ENCODE measurements at places on chromosomes 6 and 20.
A peak's percentile ranks its signal among the peaks of the same experiment; 100 is the strongest.

GRCh38 chr6:20203561-20204511 lies 8.4 kb downstream of the MBOAT1 start:
- H3K27me3 ChIP-seq: no peaks in the 10 kb centered on the region
- no peak for DNase-seq
- peaks cover 24% of the 10 kb centered on the region for H3K36me3 ChIP-seq
- H3K27ac ChIP-seq: peak overlapping the region; percentile 55

GRCh38 chr6:96499781-96500180 lies 21.8 kb upstream of the UFL1 start:
- H3K27ac ChIP-seq: peak overlapping the region; percentile 78
- H3K4me3 ChIP-seq: no peak overlapping the region
- H3K36me3 ChIP-seq: peaks cover 17% of the 10 kb centered on the region
- peak; percentile 76 for DNase-seq

DNA sequence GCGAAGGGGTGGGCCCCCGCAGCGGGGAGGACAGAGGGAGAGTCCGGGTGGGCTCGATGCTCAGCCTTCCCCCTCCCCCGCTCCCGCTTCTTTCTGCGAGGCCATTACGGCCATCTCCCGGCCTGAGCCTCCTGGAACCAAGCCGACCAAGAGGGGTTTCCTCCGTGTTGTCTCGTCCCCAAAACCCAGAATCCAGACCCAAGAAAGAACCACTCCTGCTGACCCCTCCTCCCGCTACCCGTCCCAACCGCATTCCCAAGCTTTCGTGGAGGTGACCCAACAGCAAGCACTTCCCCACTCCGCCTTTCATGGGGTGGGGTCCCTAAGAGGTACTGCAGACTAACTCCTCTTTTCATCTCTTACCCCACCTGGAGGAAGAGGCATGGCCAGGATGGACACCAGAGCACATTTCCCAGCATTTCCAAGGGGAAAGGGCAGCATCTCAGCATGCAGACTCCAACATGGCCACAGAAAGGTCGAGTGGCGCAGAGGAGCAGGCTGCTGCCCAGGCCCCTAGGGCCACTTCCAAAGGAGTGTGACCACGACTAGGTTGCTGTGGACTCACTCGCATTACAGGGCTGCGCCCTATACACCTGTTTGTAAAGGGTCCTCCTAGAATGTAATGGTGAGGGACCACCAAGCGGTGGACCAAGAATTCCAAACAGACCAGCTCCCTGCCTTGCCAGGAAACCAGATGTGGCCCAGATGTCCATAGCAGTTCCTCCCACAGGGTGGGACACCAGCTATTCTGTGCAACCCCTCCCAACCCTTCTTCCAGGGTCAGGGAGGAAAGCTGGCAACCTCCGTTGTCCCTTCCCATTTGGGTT lies 53.4 kb downstream of the MRPL14 start:
- H3K27ac ChIP-seq: peak overlapping the region; percentile 80
- peaks cover 21% of the 10 kb centered on the region for H3K4me1 ChIP-seq
- peak overlapping the region; percentile 87 for H3K4me3 ChIP-seq
- peaks cover 16% of the 10 kb centered on the region for H3K27me3 ChIP-seq
- no peak for DNase-seq
- no peaks in the 10 kb centered on the region for H3K36me3 ChIP-seq

GRCh38 chr20:31485450-31486339 lies 10.6 kb downstream of the REM1 start:
- H3K36me3 ChIP-seq: no peaks in the 10 kb centered on the region
- H3K27ac ChIP-seq: no peak overlapping the region
- H3K27me3 ChIP-seq: peaks cover 32% of the 10 kb centered on the region
- no peak overlapping the region for H3K4me3 ChIP-seq
- no peak for DNase-seq

- no peak overlapping the region for H3K27ac ChIP-seq
- no peaks in the 10 kb centered on the region for H3K36me3 ChIP-seq
- H3K4me1 ChIP-seq: no peaks in the 10 kb centered on the region
- no peak overlapping the region for H3K4me3 ChIP-seq
- peaks cover 20% of the 10 kb centered on the region for H3K27me3 ChIP-seq
These were observed 42.0 kb downstream of the BCAS1 start for GRCh38 chr20:54028276-54029011.

GRCh38 chr6:78598966-78599365 lies 268.4 kb upstream of the IRAK1BP1 start:
- H3K27ac ChIP-seq: no peak overlapping the region
- DNase-seq: no peak
- H3K36me3 ChIP-seq: no peaks in the 10 kb centered on the region
- no peak overlapping the region for H3K4me3 ChIP-seq

- peaks cover 5% of the 10 kb centered on the region for H3K36me3 ChIP-seq
- H3K4me1 ChIP-seq: peaks cover 21% of the 10 kb centered on the region
- no peak overlapping the region for H3K27ac ChIP-seq
- no peak for DNase-seq
- no peak overlapping the region for H3K4me3 ChIP-seq
These were observed 48.3 kb downstream of the ZDHHC14 start for GRCh38 chr6:157429248-157429647.

GRCh38 chr6:98769546-98769945 lies 64.8 kb upstream of the POU3F2 start:
- no peaks in the 10 kb centered on the region for H3K4me1 ChIP-seq
- no peak overlapping the region for H3K27ac ChIP-seq
- H3K4me3 ChIP-seq: no peak overlapping the region
- DNase-seq: no peak
- no peaks in the 10 kb centered on the region for H3K36me3 ChIP-seq

GRCh38 chr20:8368670-8369069 lies 236.6 kb downstream of the PLCB1 start:
- DNase-seq: no peak
- H3K4me3 ChIP-seq: no peak overlapping the region
- no peaks in the 10 kb centered on the region for H3K36me3 ChIP-seq
- H3K27ac ChIP-seq: no peak overlapping the region
- H3K27me3 ChIP-seq: no peaks in the 10 kb centered on the region
- peaks cover 5% of the 10 kb centered on the region for H3K4me1 ChIP-seq

DNA sequence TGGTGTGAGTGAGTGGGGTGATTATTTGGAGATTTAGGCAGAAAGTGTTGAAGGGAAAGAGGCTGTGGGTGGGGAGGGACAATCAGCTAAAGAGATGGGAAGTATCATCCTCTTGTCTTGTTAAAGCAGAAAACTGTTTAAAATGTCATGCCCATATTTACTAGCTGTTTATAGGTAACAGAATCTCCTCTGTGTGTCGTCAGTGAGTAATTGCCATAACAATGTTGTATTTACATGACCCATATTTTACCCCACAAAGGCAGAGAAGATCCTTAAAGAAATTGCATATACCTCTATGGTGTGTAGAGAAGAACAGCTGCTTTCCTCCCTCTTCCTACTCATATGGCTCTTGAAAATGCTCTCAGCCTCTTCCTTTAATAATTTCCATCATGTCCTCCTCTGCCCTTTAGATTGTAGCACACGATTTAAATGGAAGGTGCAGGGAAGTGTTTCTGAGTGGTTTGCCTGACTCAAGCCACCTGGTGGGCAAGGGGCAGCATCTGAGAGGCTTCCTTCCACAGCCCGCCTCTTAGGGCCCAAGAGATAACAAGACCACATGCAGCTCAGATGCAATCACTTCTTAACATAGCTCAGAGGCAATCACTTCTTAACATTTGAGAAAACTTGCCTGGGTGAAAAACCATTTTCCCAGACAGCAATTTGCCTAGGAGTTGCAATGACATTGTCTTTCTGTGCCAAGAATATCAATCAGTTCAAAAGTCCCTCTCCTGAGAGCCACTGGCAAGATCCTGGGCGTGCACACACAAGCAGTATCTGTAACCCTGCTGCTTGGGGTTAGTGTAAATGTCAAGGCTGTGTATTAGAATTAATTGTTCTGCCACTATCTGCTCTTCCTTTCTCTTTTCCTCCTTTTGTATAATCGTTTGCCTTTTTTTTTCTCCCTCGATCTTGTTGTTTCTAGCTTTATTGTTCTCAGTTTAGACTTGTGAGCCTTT lies 44.1 kb upstream of the EDN1 start:
- peaks cover 10% of the 10 kb centered on the region for H3K27me3 ChIP-seq
- no peak overlapping the region for H3K27ac ChIP-seq
- no peak for DNase-seq

DNA sequence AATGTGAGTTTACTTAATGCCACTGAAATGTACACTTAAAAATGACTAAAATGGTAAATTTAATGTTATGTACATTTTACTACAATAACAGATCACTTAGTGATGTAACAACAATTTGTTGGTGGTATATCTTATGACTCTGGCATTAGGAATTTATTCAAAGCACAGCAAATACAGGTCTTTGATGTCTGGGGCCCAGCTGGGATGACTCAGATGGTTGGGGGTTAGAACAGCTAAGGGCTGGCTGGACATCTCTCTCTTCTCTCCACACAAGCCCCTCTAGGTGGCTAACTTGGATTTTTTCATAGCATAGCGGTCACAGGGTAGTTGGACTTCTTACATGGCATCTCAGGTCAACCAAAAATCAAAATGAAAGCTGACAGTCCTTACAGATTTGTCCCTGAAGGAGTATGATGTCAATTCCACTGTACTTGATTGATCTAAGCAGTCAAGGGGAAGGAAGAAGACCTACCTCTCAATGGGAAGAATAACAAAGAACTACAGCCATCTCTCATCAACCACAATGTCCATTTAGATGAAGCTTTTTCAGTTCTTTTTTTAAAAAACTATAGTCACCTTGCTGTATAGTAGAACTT lies 37.5 kb upstream of the LCA5 start:
- H3K4me3 ChIP-seq: no peak overlapping the region
- DNase-seq: no peak
- H3K4me1 ChIP-seq: no peaks in the 10 kb centered on the region
- no peak overlapping the region for H3K27ac ChIP-seq

DNA sequence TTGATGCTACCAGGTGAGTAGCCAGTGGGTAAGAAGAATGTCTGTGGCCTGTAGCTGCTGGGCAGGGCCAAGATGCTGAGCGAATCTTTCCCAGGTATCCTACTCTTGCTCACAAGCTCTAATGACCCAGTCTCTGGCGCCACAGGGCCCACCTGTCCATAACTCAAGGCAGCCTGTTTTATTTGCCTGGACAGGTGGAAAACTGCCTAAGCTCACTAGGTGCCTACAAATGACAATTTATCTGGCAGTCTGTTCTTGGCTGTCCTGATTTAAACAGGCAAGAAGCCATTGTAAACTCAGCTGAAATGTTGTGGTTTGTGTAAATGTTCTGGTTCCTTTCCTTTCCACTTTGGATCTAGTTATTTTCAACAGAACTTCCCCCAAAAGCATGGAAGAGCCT lies 113.3 kb downstream of the TCP11 start:
- H3K27me3 ChIP-seq: no peaks in the 10 kb centered on the region
- no peak for DNase-seq
- H3K36me3 ChIP-seq: no peaks in the 10 kb centered on the region
- no peaks in the 10 kb centered on the region for H3K4me1 ChIP-seq
- no peak overlapping the region for H3K27ac ChIP-seq

DNA sequence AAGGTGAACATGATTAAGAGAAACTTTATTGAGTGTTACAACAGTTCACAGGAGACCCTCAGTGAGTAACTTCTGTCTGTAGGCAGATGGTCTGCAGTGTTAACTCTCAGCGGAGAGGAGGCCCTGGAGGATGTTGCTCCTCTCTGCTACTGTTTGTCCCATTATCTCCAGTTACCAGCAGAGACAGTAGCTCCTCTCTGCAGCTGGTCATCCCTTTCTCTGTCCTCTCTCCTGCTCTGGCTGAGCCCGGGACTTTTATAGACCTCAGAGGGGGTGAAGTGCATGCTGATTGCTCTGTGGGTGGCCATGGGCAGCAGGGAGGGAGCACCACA lies 5.7 kb downstream of the GTSF1L start:
- H3K27me3 ChIP-seq: no peaks in the 10 kb centered on the region
- H3K27ac ChIP-seq: no peak overlapping the region
- DNase-seq: no peak
- H3K36me3 ChIP-seq: peaks cover 12% of the 10 kb centered on the region

- H3K4me3 ChIP-seq: peak overlapping the region; percentile 71
- peaks cover 54% of the 10 kb centered on the region for H3K36me3 ChIP-seq
- H3K27me3 ChIP-seq: no peaks in the 10 kb centered on the region
- peak overlapping the region; percentile 95 for H3K27ac ChIP-seq
These were observed 115.9 kb downstream of the FYN start for GRCh38 chr6:111757342-111757741.

- H3K4me3 ChIP-seq: no peak overlapping the region
- no peak for DNase-seq
These were observed 131.0 kb upstream of the PHACTR1 start for GRCh38 chr6:12585497-12585958.

- no peak for DNase-seq
- H3K4me3 ChIP-seq: peak overlapping the region; percentile 4
- H3K27me3 ChIP-seq: peaks cover 54% of the 10 kb centered on the region
- no peak overlapping the region for H3K27ac ChIP-seq
These were observed 1.3 kb downstream of the SULF2 start for GRCh38 chr20:47783828-47784598.

GRCh38 chr6:125930765-125931418 lies 25.7 kb upstream of the HINT3 start:
- peaks cover 44% of the 10 kb centered on the region for H3K36me3 ChIP-seq
- DNase-seq: no peak
- peaks cover 15% of the 10 kb centered on the region for H3K4me1 ChIP-seq
- H3K27me3 ChIP-seq: no peaks in the 10 kb centered on the region

GRCh38 chr6:33966536-33966935 lies 162.7 kb upstream of the MLN start:
- DNase-seq: no peak
- peaks cover 41% of the 10 kb centered on the region for H3K27me3 ChIP-seq
- no peak overlapping the region for H3K4me3 ChIP-seq
- H3K4me1 ChIP-seq: no peaks in the 10 kb centered on the region
- no peak overlapping the region for H3K27ac ChIP-seq
- H3K36me3 ChIP-seq: no peaks in the 10 kb centered on the region

- H3K4me1 ChIP-seq: no peaks in the 10 kb centered on the region
- no peak for DNase-seq
- H3K27ac ChIP-seq: no peak overlapping the region
- no peak overlapping the region for H3K4me3 ChIP-seq
- H3K36me3 ChIP-seq: no peaks in the 10 kb centered on the region
These were observed 41.6 kb downstream of the UNC5CL start for GRCh38 chr6:40997234-40997957.

GRCh38 chr6:21444711-21445260 lies 148.8 kb upstream of the SOX4 start:
- H3K27ac ChIP-seq: no peak overlapping the region
- H3K27me3 ChIP-seq: peaks cover 7% of the 10 kb centered on the region
- no peak for DNase-seq
- peaks cover 9% of the 10 kb centered on the region for H3K4me1 ChIP-seq
- H3K4me3 ChIP-seq: no peak overlapping the region
